Activated naive CD4-positive, alpha-beta T cell treated with anti-CD3 and anti-CD28 coated beads for 36 hours (primary cell): ENCODE measurements at places on chromosomes 4 and X.

DNA sequence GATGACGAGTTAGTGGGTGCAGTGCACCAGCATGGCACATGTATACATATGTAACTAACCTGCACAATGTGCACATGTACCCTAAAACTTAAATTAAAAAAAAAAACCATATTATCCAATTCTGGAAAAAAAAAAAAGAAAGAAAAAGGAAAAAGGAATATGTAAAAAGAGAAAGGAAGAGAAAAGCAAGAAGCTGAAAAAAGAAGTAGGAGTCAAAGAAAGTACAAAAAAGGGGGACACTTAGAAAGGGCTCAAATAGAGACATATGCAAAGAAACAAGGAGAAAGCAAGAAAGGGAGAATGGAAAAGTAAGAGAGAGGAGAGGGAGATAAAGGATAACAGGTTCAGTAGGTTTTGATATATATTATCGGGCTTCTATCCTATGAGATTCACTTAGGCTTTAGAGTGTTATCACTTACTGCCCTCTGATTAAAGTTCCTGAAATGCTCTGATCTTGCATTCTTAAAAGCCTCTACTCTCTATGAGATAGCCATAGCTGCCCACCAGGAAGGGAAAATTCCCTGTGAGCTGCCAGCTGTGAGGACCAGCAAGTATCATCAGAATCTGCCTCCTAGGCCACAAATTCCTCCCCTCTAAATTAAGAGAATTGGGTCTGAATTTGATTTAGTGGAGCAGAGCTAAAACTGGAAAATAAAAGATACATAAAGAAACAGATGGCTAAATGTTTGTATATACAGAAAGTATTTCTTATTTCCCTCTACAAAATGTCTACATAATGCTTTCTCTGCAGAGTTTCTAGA lies 95.2 kb downstream of the AMMECR1 start:
- DNase-seq: no peak

- no peak for DNase-seq
These were observed 392.6 kb upstream of the FTHL17 start for GRCh38 chrX:31464306-31464915.

GRCh38 chrX:118221270-118221669 lies 104.7 kb upstream of the KLHL13 start:
- DNase-seq: no peak

GRCh38 chr4:13654162-13654797 lies 26.8 kb upstream of the BOD1L1 start:
- peak; percentile 88 for DNase-seq

DNA sequence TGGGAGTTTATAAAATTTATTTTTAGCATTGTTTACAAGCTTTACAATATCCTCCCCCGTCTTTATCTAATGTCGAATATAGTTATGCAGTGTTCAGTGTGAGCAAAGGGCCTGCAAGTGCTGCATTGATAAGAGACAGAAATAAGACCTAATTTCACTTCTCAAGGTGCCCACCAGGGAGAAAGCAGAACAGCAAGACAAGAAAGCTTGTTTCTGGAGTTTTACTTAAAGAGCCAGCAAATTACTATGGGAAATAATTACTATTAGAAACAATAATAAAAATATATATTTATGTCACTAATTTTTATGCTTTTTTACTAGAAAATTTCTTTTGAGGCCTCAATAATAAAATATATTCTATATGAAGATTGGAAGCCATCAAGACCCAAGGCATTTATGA lies 2677.7 kb downstream of the ARAP2 start:
- no peak for DNase-seq

DNA sequence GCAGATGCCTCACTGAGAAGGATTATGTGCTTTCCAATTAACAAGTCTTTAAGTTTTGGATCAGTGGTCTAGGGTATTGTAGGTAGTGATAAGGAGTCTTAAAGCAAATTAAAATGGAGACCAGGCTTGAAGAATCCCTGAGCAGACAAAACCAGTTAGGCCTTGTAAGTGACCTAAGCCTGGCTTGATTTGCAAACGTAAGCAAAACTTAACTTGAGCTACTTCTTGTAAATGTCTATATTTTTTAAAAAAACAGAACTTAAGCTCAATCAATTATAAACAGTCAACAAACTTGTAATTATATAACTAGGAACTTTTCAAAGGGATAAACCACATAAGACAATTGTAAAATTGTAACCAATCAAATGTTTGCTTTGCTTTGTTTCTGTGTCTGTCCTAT lies 72.7 kb upstream of the NALF2 start:
- DNase-seq: no peak

- DNase-seq: no peak
These were observed 375.6 kb downstream of the GBA3 start for GRCh38 chr4:23068287-23068686.

- no peak for DNase-seq
These were observed 1.3 kb upstream of the ZNF141 start for GRCh38 chr4:336099-336892.

DNA sequence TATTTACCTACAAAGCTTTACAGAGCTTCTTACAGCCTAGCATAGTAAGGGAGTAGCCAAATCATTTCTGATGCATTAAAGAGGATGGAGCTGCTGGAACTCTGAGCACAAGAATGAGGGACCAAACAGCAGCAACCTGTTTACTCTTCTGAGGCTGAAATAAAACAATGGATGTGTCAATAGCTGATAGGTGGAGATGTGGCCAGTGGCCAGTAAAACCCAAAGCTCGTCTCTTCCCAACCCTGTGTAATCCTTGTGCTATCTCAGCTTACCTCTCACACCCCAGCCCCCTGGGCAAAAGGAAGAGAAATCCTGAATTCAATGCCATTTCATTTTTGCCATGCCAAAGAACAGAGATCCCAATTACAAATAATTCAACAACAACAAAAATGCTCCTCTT lies 446.7 kb upstream of the SMIM31 start:
- DNase-seq: no peak

- no peak for DNase-seq
These were observed 7.6 kb upstream of the KLHL2 start for GRCh38 chr4:165199722-165200121.

GRCh38 chr4:84894621-84895020 lies 71.9 kb downstream of the WDFY3 start:
- DNase-seq: no peak

DNA sequence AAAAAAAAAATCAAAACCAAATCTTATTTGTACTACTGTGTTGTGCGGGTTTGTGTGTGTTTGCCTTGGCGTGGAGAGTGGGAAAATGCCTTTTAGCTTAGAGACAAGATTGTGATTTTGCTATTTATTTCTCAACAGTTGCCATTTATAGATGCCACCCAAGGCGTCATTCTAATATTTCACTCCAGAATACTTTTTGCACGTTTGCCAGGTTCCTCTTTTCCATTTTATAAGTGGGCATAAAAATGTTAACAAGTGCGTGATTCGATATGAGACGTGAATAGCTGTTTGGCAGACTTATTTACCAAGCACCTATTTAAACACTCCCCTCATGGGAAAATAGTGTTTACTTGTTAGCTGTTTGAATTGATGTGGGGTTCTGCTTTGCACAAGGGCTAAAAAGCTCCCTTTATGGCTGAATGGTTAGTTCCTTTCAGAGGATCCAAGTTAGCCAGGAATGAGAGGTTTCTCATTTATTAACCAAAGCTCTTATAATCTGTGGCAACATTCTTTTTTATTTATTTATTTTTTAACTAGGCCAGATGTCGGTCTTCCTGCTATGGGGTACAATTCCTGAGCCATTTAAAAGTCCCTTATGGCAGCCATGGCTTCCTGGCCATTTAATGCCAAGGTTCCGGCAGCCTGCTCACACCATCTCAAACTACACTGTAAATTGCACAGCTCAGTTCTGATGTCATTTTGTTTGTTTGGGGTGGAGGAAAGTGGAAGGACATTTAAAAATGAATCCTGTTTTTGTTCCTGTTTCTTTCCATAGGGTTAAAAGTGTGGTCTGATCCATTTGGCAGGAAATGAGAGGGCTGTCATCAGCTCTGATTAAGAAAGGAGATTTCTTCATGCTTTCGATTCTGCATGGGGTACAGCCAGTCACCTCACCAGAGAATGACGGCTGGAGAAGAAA lies 14.6 kb downstream of the SMIM20 start:
- DNase-seq: no peak

- DNase-seq: no peak
These were observed 293.4 kb downstream of the BMPR1B start for GRCh38 chr4:95050980-95051701.
